ENCODE measurements at places on chromosomes 3 and 15. TPM values are rescaled to one million over a fixed set of nuclear protein-coding genes. Genes with fewer than 3 reads are reported as not detected.
A peak's percentile ranks its signal among the peaks of the same experiment; 100 is the strongest.

TP63 gene
- total RNA-seq = 6.0 TPM

ZNF80 gene
- total RNA-seq = 0.47 TPM

- no peak overlapping the region for H3K4me3 ChIP-seq
- DNase-seq = no peak
- no peak overlapping the region for H3K27ac ChIP-seq
- no peaks in the 10 kb centered on the region for H3K27me3 ChIP-seq
- no peaks in the 10 kb centered on the region for H3K36me3 ChIP-seq
Observed at GRCh38 chr3:153399636-153400035, 237.6 kb downstream of the RAP2B start.

- H3K27me3 ChIP-seq = no peaks in the 10 kb centered on the region
- H3K36me3 ChIP-seq = no peaks in the 10 kb centered on the region
- H3K4me1 ChIP-seq = peaks cover 5% of the 10 kb centered on the region
- no peak for DNase-seq
Observed at GRCh38 chr15:65868546-65869125, 655 bp upstream of the RAB11A start.

DNA sequence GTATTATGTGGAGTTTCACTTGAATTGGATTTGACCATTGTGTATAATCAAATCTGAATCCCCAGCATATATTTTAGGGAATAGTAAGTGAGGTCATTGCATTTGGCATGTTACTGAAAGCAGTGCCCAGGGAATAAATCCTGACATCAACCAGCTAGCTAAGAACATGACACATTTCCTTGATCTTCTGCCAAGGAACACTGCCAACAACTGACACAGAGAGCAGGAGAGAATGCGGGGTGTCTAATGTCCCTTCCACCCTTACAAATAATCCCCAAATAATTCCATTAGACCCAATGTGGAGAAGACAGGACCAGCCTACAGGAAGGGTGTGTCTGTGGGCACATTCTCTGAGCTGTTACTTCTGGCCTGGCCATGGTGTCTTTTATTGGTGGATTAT lies 30.6 kb upstream of the UBE3A start:
- no peaks in the 10 kb centered on the region for H3K4me1 ChIP-seq
- H3K27ac ChIP-seq = no peak overlapping the region
- H3K36me3 ChIP-seq = no peaks in the 10 kb centered on the region
- no peak overlapping the region for H3K4me3 ChIP-seq

GRCh38 chr3:177102553-177102952 lies 94.7 kb downstream of the TBL1XR1 start:
- H3K4me3 ChIP-seq = no peak overlapping the region
- DNase-seq = no peak
- no peaks in the 10 kb centered on the region for H3K36me3 ChIP-seq
- peaks cover 4% of the 10 kb centered on the region for H3K4me1 ChIP-seq

GRCh38 chr3:42306499-42306898 lies 40.5 kb upstream of the CCK start:
- H3K4me3 ChIP-seq = no peak overlapping the region
- no peak overlapping the region for H3K27ac ChIP-seq
- H3K4me1 ChIP-seq = no peaks in the 10 kb centered on the region
- H3K27me3 ChIP-seq = no peaks in the 10 kb centered on the region

DNA sequence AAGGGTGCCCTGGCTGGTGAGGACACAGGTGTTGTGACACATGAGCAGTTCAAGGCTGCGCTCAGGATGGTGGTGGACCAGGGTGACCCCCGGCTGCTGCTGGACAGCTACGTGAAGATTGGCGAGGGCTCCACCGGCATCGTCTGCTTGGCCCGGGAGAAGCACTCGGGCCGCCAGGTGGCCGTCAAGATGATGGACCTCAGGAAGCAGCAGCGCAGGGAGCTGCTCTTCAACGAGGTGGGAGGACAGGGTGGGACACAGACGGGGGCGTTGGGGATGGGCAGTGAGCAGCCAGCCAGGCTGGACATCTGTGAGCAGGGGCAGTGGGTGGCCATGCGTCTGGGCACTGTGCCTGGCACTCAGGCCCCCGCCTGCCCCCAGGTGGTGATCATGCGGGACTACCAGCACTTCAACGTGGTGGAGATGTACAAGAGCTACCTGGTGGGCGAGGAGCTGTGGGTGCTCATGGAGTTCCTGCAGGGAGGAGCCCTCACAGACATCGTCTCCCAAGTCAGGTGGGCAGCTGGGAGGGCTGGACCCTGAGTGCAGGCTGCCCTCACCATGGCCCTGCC lies 10.3 kb downstream of the ANKRD63 start:
- DNase-seq = peak; percentile 55
- H3K36me3 ChIP-seq = no peaks in the 10 kb centered on the region
- H3K27ac ChIP-seq = no peak overlapping the region

DUOX1 gene
- total RNA-seq = 5.3 TPM

TOMM70 gene
- 35.4 TPM for total RNA-seq

DNA sequence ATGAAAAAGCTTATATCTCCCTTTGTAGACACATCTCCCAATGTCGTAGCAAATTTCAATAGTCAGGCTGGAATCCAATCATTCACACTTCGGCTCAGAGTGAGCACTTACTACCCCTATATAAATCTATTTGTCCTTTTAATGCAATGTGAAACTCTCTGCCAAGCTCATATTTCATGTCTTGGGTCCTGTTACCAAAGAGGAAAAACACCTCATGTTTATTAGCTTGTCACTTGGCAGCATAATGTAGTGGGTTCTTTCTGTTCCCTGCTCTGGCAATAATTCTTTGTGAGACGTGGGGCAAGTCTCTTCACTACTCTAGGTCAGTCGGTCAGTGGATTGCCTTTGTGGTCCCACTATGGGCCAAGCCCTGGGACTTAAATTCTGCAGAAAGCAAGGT lies 107.1 kb downstream of the SRGAP3 start:
- no peak overlapping the region for H3K27ac ChIP-seq
- no peaks in the 10 kb centered on the region for H3K4me1 ChIP-seq
- no peak overlapping the region for H3K4me3 ChIP-seq
- H3K36me3 ChIP-seq = no peaks in the 10 kb centered on the region
- DNase-seq = no peak

CEMIP gene
- total RNA-seq = 21.5 TPM

DVL3 gene
- 80.5 TPM for total RNA-seq

- no peak overlapping the region for H3K27ac ChIP-seq
- no peak for DNase-seq
- no peaks in the 10 kb centered on the region for H3K27me3 ChIP-seq
Observed at GRCh38 chr3:60055765-60056164, 1005.9 kb upstream of the CFAP20DC start.

DNA sequence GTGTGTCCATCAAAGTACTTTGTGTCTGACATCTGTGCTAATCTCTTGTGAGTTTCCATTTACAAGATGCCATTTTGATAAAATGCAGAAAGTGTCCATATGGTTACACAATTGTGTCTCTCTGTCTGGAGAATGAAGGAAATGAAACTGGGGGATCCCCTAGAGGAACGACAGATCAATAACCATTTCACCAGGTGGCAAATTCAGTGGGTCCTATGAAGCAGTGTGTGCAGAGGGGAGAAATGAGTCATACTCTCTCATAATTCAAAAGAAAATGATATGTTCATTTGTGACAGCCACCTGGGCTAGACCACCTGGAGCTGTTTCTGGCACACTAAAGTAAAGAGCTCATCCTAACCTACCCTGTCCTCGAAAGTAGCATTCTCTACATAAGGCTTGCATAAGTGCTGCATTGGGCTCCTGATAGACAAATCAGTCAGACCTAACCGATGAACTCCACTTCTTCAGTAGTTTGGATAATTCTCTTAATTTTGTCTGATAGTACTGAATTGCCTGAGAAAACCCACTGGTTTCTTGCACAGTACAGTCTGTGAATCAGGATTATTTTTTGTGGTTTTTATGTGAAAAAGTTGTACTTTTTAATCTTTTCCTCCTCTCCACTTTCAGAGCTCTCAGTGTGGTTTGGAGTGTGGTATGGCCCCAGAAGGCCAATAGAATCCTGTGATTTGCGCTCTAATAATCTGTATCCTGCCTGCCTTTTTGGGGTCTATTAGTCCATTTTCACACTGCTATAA lies 10.3 kb upstream of the CD47 start:
- H3K4me1 ChIP-seq = no peaks in the 10 kb centered on the region
- no peaks in the 10 kb centered on the region for H3K27me3 ChIP-seq
- DNase-seq = no peak
- no peak overlapping the region for H3K4me3 ChIP-seq

RLBP1 gene
- 0.93 TPM for total RNA-seq

CEP19 gene
- 11.1 TPM for total RNA-seq

DNA sequence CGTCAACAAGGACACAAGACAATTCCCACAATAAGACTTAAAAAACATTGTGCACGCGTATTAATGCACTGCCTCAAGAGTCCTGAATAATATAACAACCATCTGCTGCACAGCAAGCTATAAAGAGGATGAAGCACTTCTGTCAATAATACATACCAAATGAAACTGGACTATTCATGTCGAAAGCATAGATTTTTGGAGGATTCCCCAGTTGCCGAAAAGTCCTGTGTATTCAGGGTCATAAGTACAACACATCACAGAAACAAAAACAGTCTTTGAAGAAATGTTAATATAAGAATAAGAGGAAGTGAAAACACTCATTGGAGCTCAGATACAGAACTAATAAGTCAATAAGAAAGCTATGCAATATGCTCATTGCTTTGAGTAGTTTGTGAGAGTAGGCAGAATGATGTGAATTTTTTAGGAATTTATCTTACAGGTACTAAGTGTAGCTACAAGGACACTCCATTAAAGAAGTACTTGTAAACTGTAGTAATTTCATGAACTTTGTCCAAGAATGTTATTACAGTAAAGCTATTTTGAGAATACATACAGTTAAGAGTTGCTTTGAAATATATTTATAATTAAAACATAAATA lies 31.6 kb downstream of the CBLB start:
- no peaks in the 10 kb centered on the region for H3K4me1 ChIP-seq
- no peaks in the 10 kb centered on the region for H3K27me3 ChIP-seq
- no peak overlapping the region for H3K27ac ChIP-seq
- no peak for DNase-seq
- H3K4me3 ChIP-seq = no peak overlapping the region

TMCO5A gene
- total RNA-seq = 39.5 TPM

GRCh38 chr3:189967254-189967865 lies 153.3 kb downstream of the P3H2 start:
- no peak overlapping the region for H3K27ac ChIP-seq
- no peaks in the 10 kb centered on the region for H3K27me3 ChIP-seq
- no peak overlapping the region for H3K4me3 ChIP-seq
- no peak for DNase-seq
- no peaks in the 10 kb centered on the region for H3K36me3 ChIP-seq

- no peak overlapping the region for H3K4me3 ChIP-seq
- H3K36me3 ChIP-seq = no peaks in the 10 kb centered on the region
- DNase-seq = no peak
- H3K27me3 ChIP-seq = no peaks in the 10 kb centered on the region
- H3K27ac ChIP-seq = no peak overlapping the region
Observed at GRCh38 chr3:134205451-134205850, 45.2 kb downstream of the RYK start.

DNA sequence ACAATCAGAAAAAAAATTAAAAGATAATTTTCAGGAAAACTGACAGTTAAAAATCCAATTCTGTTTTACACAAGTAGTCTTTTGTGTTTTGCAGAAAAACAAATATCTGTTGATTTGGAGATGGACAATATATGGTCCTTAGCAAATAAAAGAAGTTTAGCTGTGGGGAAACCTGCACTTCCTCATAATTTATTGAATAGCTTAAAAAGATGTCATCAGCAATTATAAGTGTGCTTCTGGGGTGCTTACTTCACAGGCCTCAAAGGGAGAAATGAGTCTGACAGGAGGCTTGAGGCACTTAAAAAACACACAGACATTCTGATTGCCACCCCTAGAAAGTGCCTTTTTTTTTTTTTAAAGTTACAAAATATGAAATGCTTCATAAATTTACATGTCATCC lies 31.6 kb upstream of the CERS3 start:
- H3K27ac ChIP-seq = no peak overlapping the region
- H3K36me3 ChIP-seq = no peaks in the 10 kb centered on the region
- no peak for DNase-seq

GRCh38 chr15:73584699-73585420 lies 48.3 kb downstream of the NPTN start:
- no peak overlapping the region for H3K4me3 ChIP-seq
- no peaks in the 10 kb centered on the region for H3K4me1 ChIP-seq
- H3K36me3 ChIP-seq = no peaks in the 10 kb centered on the region
- H3K27ac ChIP-seq = no peak overlapping the region
- no peaks in the 10 kb centered on the region for H3K27me3 ChIP-seq

CTDSPL gene
- total RNA-seq = 32.4 TPM

SNX22 gene
- 2.0 TPM for total RNA-seq

MCTP2 gene
- total RNA-seq = 13.8 TPM

- H3K36me3 ChIP-seq = no peaks in the 10 kb centered on the region
- no peaks in the 10 kb centered on the region for H3K4me1 ChIP-seq
- H3K27me3 ChIP-seq = no peaks in the 10 kb centered on the region
- DNase-seq = no peak
Observed at GRCh38 chr3:150627557-150627956, 24.4 kb downstream of the SELENOT start.

Data from testis (tissue), 5 donors.